ENCODE measurements at places on chromosomes 4 and X.

- no peak for DNase-seq
Observed at GRCh38 chr4:57734104-57734670, 624.0 kb upstream of the IGFBP7 start.

DNA sequence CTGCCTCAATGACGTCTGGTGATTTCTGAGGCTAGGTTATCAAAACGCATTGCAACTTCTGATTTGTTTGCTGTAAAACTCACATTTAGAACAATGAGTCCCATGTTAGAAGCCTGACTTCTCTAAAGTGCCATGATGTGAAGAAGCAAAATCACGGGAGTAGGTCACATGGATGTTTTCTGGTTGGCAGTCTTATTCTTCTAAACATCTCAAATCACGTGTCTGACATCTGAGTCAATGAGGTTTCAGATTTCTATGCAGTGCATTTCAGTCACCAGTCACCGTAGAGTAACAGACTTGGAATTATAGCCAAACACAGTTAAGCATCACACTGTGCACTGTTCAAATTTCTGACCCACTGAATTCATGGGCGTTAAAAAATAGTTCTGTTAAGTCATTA, 482.1 kb downstream of the TMA16 start:
- no peak for DNase-seq

DNA sequence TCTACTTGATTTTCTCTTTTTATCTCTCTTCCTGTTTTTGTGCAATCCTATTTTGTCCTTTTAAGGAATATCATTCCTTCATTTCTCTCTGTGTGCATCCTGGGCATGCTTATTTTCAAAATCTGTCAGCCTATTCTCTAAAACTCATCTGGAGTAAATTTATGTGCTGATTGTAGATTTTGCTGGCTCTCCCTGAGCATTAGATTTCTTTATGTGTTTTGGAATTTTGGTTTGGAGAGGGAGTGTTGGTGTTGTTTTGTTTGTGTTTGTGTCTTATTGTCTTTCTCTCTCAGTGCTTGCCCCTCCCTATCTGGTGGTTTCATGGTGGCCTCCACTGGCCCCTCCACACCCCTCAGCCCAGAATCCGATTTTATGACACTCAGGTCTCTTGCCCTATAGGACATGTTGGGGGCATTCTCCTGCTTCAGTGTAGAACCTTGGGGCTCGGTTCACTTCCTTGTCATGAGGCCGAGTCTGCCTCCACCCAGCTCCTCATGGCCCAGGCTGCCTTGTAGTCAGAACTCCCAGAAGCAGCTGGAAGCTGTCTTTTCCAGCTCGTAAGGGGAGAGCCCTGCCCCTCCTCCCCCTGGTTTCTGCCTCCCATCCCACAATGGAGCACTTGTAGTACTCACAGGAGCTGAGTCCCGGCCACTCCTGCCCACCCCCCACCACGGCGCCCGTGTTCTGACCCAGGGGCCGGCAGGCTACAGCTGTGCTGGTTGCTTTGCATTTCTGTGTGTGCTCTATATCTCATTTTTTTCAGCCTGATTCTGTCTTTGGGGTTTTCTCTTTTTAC, 24.5 kb upstream of the PJA1 start:
- DNase-seq = no peak

DNA sequence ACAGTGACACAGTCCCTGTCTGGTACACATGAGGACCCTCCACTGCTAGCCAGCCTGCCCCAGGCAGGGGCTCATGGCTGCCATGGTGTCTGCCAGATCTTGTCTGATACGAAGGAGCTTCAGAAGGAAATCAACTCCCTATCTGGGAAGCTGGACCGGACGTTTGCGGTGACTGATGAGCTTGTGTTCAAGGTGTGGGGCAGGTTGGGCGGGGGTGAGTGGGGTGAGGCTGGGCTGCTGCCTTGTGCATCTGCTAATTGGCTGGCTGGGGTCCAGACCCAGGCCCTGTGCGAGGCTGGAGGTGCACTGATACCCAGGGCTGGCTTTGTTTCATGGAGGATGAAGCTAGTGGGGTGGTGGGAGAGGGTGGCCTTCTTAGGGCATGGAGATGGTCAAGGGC, 13.8 kb downstream of the CCDC22 start:
- no peak for DNase-seq

DNA sequence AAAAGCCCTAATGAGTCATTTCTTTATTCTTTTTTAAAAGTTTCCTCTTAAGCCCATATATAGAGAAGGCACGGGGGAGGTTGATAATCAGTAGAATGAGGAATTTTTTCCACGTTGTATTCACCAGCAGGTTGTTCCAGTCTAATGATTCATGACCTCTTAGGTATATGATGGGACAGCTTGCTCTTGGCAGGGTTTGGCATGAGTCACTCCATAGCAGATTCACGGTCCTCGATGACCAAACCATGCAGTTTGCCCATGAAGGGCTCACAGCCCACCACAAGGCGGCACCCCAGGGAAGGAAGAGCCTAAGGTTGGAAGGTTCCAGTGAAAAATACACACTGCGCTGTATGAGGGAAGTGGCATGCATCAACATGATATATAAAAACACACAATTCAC, 623.8 kb upstream of the DIPK2B start:
- no peak for DNase-seq

- DNase-seq = no peak
Observed at GRCh38 chr4:24693636-24694035, 101.7 kb upstream of the SOD3 start.

DNA sequence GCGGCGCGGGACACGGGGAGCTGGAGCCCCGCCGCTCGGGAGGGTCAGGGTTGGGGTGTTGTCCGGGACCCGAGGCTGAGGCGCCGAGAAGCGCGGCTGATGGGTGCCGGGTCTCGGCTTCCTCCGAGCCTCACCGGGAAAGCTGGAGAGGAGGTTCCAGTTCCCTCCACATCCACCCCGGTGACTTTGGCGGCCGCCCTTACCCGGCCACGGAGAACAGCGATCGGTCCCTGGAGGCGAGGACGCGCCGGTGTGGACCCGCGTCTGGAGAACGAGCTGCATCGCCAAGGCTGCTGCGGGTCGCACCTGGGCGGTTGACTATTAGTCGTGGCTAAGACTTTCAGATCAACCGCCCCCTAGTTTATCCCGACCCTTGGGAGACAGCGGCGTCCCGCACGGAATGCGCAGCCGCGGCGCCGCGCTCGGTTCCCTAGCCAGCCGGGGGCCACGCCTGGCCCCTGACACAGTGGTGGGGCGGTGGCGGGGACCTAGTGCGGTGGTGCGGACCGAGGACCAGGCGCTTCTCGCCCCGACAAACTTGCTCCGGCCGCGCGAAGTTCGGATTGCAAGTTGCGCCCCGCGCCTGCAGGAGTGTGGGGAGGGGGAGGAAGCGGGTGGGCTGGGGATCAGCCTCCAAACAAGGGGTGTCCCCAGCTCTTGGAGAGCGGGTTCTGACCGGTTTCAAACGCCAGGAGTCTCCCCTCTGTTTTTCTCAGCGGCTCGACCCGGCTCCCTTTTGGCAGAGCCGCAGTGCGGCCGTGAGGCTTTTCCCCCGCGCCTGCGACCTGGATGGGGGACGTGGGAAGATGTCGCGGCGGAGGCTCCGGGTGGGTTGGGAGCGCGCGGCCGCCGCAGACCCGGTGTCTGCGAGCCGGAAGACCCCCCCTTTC, 568 bp downstream of the FHDC1 start:
- DNase-seq = peak; percentile 54

- no peak for DNase-seq
Observed at GRCh38 chrX:77450996-77451395, 3.8 kb downstream of the FGF16 start.

DNA sequence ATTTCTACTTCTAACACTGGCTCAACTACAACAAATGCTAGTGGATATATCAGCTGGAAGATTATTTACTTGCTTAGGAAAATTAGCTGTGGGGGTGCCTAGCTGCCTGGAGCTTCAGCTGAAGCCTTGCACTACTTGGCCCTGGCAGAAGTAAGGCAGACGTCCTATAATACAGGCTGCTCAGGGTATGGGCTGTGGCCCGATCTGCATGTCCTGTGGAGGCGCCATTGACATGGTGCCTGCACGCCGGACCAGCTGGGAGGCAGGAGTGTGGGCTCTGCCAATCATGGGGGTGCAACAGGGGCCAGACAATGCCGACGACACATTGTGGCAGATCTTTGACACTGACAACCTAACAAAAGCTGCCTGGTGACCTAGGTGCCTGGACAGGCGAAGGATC, 31.6 kb upstream of the UCP1 start:
- no peak for DNase-seq

- no peak for DNase-seq
Observed at GRCh38 chrX:526295-527224, 104.0 kb upstream of the SHOX start.

DNA sequence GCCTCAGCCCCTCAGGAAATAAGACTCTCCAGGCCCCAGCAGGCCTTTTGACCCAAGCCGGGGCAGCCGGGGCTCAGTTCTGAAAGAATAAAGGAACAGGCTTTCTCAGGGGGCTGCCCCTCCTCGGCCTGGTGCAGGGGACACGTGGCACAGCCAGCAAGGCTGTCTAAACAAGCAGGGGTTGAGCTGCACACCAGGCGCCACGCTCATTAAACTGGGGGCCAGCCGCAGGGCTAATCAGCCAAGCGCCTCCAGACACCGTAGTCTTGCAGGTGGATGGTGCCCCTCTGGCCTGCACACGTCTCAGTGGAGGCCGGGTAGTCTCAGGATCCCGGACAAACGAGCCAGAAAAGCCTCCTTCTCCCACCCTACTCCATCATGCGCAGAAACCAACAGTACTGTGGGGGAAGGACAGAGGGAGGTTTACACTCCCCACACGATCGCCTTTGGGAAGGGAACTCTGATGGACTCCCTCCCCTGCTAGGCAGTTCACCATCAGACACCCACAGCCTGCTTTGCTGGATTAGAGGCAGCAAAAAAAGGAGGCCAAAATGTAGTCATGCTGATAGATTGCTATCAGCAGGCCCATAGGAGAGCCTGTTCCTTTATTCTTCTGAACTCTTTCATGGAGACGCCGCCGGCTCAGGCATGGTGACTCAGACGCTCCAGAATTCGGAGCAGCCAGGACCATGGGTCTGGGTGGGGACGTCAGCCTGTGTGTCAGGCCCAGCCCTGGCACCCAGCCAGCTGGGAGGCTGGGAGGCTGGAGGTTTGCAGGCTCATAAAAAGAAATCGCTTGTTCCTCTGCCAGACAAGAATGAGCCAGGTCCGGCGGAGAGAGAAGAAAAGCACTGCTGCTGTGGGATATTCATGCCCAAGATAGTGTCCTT, 342.4 kb downstream of the BCOR start:
- no peak for DNase-seq

GRCh38 chr4:7173841-7174449, 18.4 kb upstream of the SORCS2 start:
- no peak for DNase-seq

DNA sequence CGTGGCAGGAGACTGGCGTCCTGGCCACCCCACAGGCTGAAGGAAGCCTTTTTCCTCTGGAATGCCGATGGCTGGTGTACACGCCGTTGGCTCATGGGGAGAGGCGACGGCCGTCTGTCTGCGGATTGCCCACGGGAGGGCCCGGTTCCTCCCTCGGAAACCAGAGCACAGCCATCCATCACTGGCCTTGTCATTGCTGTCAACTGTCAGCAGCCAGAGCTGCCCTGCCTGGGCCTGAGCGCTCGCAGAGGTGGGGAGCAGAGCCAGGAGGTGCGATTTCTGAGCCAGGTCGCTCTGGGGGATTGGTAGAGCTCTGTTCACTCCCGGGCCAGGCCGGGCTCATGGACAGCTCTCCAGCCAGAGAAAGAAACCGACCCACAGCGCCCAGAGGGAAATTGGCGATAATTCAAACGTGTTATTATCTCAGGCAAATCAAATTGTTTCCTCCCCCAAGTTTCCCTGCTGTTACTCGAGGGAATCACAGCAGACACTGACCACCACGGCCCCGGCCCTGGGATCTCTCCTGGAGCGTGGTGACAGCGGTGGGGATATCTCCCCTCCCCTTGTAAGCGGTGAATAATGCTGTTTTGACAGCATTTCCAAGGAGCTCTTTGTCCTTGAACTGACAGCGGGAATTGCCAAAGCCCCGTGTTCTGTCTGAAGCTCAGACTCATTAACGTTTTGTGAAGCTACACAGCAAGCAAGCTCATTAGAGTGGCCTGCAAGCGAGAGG, 220.9 kb upstream of the PSAPL1 start:
- no peak for DNase-seq

DNA sequence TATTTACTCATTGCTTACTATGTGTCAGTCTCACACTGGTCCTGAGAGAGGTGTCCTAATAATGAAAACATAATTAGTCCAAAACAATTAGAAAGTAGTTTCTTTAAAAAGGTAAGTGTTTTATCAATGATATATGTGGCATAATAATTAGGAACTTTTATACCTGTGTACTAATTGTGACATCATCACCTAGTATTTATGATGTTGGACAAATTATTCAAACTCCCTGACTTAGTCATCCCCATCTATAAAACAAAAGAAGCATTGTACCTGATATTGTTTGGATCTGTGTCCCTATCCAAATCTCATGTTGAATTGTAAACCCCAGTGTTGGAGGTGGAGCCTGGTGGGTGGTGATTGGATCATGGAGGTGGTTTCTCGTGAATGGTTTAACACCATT, 15.8 kb upstream of the ARHGEF38 start:
- no peak for DNase-seq

DNA sequence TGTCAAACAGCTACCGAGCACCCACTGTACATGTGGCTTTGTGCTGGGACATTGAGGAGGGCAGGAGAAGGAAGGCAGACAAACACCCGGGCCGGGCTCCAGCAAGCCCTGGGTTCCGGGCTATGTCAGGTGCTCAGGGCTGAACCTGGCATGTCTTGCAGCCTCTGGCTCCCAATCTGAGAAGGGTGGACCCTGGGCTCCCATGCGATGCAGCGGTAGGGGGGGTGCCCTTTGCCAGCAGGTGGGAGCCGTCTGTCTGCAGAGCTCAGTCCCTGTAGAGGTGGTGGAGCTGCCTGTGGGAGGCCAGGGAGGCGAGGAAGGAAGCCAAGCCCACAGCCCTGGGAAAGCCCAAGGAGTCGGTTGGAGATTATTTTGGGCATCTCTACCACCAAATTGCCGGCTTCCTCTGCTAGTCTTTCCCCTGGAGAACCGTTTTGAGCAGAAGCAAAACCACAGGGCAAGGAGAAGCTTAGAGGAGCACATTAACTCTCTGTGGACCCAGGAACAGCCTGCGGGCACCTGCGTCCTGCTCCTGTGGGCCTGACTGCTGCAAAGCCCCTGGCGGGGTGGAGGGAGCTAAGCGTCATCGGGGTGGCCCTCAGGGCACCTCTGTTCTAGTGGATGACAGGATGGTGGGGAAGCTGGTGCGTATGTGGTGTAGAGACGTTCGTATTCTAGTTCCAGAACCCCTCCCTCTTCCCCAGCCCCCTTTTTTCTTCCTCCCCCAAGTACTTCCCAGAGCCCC, 10.3 kb downstream of the CPZ start:
- no peak for DNase-seq

DNA sequence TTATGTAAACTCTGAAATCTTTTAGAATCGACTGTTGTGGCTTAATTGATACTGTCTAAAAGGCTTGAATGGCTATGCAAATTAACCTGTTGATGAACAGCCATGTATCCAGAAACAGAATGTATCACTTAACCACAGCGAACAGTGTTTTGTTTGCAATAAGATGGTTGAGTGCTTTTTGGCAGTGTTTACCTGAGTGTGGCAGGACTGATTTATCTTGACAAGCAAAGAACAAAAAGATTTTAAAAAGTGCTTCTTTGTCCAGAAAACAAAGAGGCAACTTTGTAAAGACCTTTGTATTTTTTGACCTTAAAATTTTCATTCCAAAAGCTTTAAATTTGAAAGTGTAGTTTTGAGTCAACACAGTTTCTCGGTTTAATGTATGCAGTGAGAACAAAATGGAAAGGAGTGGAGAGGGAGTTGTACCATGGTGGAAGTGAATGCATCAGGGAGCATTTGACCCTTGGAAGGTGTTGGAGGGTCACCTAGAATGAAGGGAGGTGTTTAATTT, 18.0 kb downstream of the ARHGAP10 start:
- DNase-seq = no peak

- DNase-seq = no peak
Observed at GRCh38 chrX:11040405-11040804, 70.7 kb upstream of the HCCS start.

All from activated naive CD8-positive, alpha-beta T cell treated with anti-CD3 and anti-CD28 coated beads, Interleukin-2, amount 10 ng/mL, durations not matched to agents 7 days and 5 days (primary cell).